H9 (cell line): ENCODE measurements at places on chromosomes 11 and 22. TPM values are rescaled to one million over a fixed set of nuclear protein-coding genes. Genes with fewer than 3 reads are reported as not detected.

GRCh38 chr11:23413057-23413456, 552.8 kb upstream of the CCDC179 start:
- no peak overlapping the region for H3K27ac ChIP-seq
- no peaks in the 10 kb centered on the region for H3K27me3 ChIP-seq
- H3K4me1 ChIP-seq: peaks cover 7% of the 10 kb centered on the region
- no peak overlapping the region for H3K4me3 ChIP-seq
- DNase-seq: no peak
- peaks cover 9% of the 10 kb centered on the region for H3K36me3 ChIP-seq

GRCh38 chr22:38890377-38890776, 18.4 kb upstream of the CBX6 start:
- no peak overlapping the region for H3K4me3 ChIP-seq
- no peaks in the 10 kb centered on the region for H3K4me1 ChIP-seq
- H3K27me3 ChIP-seq: no peaks in the 10 kb centered on the region
- no peak for DNase-seq
- no peak overlapping the region for H3K27ac ChIP-seq

DNA sequence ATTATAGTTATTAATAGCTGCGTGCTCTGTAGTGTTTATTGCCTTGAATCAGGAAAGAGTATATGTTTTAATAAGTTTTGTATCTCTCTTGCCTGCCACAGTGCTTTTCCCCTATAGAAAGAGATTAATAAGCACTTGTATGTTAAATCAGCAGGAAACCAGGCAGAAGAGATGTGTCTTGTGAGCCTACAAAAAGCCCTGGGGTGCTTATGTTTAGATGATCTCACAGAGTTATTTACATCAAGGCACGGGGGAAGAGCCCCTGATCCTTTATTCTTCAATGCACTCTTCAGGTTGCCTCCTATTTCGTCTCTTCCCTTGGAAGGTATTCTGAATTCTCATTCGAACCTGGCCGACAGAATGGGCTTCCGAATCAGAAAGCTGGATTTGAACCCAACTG, 183.0 kb downstream of the MAML2 start:
- no peak overlapping the region for H3K4me3 ChIP-seq
- H3K27me3 ChIP-seq: no peaks in the 10 kb centered on the region
- DNase-seq: no peak
- H3K4me1 ChIP-seq: peaks cover 5% of the 10 kb centered on the region; the same call in 1 of the 2 replicates
- H3K36me3 ChIP-seq: no peaks in the 10 kb centered on the region

DNA sequence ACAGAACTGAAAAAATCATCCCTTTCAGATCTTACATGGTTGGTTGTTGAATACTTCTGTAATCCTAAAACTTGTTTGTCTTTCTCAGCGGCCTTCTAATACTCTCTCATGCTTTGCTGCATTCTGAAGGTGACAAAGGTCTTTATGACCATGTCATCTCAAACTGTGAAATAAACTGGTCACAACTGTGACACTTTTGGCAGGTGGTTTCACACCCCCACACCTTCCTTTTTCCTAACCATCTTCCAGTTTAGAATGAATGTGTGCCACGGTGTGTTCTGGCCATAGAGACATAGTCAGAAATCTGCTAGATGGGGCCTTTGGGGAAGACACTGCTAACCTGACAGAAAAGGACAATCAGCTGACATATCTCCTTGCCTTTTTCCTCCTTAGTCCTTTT, 14.7 kb upstream of the RFPL3 start:
- no peak overlapping the region for H3K27ac ChIP-seq
- no peak overlapping the region for H3K4me3 ChIP-seq
- H3K36me3 ChIP-seq: no peaks in the 10 kb centered on the region

GRCh38 chr22:23130697-23131096, 11.1 kb downstream of the RSPH14 start:
- H3K36me3 ChIP-seq: no peaks in the 10 kb centered on the region
- H3K27ac ChIP-seq: no peak overlapping the region
- no peak overlapping the region for H3K4me3 ChIP-seq
- H3K27me3 ChIP-seq: no peaks in the 10 kb centered on the region; the same call in 1 of the 2 replicates
- no peak for DNase-seq

Gene CATSPERZ
- total RNA-seq: 0.92 and 1.3 TPM in 2 replicates

GRCh38 chr11:61863548-61864081, 27.7 kb downstream of the FADS3 start:
- no peaks in the 10 kb centered on the region for H3K27me3 ChIP-seq
- H3K4me3 ChIP-seq: no peak overlapping the region
- H3K4me1 ChIP-seq: no peaks in the 10 kb centered on the region
- H3K27ac ChIP-seq: no peak overlapping the region
- DNase-seq: no peak

Gene CRYBB2
- total RNA-seq: not detected in 2 replicates

DNA sequence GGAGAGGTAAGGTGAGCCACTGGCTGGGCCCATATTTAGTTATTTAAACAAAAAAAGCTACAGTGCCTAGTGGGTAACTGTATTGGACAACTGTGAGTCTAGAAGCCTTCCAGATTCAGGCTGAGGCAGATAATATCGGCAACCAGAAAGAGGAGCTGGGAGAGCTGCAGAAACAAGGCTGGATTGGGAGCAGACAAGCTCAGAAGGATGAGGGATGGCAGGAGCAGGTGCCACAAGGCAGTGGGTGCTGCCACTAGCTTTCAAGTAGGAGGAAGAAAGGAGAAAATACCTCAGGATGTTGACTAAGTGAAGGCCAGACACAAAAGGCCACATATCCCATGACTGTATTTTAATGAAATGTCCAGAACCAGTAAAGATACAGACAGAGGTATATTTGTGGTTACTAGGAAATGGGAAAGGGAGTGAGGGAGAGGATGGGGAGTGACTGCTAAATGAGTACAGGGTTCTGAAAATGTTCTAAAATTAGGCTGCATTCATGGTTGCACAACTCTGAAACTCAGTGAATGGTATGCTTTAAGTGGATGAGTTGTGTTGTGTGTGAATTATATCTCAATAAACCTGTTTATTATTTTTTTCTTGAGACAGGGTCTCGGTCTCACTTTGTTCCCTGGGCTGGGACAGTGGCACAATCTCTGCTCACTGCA, 11.8 kb upstream of the RAPSN start:
- DNase-seq: no peak
- H3K27me3 ChIP-seq: no peaks in the 10 kb centered on the region
- H3K36me3 ChIP-seq: peaks cover 18% of the 10 kb centered on the region

DNA sequence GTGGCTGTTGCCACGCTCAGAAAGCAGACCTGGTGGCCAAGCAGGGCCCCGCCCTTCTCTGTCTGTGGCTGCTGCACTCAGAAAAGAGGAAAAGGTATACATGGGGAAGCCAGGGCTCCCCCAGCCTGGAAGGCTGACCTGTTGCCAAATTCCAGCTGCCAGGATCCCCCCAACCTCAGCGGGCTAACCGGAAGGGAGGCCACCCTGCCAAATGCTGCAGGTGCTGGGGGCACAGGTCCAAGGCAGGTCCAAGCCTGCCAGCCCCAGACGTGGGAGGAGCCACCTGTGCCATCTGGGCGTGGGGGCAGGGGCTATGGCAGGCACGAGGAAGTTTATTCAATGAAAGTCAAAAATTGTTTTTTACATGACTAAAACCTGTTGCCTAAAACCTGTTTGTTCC, 2.6 kb downstream of the NPTXR start:
- no peak overlapping the region for H3K27ac ChIP-seq
- H3K36me3 ChIP-seq: no peaks in the 10 kb centered on the region
- peaks cover 21% of the 10 kb centered on the region; the same call in 1 of the 2 replicates for H3K27me3 ChIP-seq

DNA sequence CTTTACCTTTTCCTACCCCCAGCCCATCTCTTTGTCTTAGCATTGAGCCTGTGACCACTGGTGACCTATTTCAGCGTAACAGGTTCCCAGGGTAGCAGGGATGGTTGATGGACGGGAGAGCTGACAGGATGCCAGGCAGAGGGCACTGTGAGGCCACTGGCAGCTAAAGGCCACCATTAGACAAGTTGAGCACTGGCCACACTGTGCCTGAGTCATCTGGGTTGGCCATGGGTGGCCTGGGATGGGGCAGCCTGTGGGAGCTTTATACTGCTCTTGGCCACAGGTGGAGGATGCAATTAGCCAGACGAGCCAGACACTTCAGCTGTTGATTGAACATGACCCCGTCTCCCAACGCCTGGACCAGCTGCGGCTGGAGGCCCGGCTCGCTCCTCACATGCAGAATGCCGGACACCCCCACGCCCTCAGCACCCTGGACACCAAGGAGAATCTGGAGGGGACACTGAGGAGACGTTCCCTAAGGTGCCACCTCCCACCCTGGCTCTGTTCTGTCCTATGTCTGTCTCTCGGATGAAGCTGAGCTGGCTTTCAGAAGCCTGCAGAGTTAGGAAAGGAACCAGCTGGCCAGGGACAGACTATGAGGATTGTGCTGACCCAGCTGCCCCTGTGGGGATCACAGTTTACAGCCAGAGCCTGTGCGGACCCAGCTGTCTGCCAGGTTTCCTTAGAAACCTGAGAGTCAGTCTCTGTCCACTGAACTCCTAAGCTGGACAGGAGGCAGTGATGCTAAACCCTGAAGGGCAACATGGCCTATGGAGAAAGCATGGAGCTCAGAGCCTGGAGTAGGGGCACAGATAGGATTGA, 29.8 kb downstream of the PIK3IP1 start:
- H3K36me3 ChIP-seq: peaks cover 74% of the 10 kb centered on the region
- no peak overlapping the region for H3K27ac ChIP-seq
- H3K4me3 ChIP-seq: no peak overlapping the region
- H3K4me1 ChIP-seq: no peaks in the 10 kb centered on the region

- peaks cover 20% of the 10 kb centered on the region; the same call in 1 of the 2 replicates for H3K27me3 ChIP-seq
- no peak overlapping the region for H3K27ac ChIP-seq
- H3K4me3 ChIP-seq: peak overlapping the region; percentile 56
- peak; percentile 45 for DNase-seq
- H3K36me3 ChIP-seq: no peaks in the 10 kb centered on the region
Measured at GRCh38 chr11:46390331-46391171, 1.0 kb downstream of the CHRM4 start.

DNA sequence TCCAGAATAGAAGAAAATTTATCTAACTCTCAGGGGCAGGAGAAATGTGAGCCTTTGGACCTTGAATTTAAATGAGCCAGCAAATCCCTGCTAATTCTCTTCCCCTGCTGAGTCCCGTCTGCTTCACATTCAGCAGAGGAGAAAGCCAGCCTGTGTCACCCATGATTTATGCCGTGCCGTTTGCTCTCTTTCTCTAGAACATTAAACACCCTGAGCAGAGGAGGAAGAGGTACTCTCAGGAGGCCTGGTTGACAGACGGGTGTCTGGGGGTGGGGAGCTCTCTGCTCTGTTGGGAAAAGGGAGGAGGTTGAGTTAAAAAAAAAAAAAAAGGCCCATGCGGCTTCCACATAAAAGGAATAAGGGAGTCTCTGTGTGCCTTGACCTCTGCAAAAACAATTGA, 11.3 kb upstream of the MTMR3 start:
- no peaks in the 10 kb centered on the region for H3K36me3 ChIP-seq
- H3K27ac ChIP-seq: no peak overlapping the region
- no peaks in the 10 kb centered on the region for H3K4me1 ChIP-seq
- H3K4me3 ChIP-seq: no peak overlapping the region

- H3K27me3 ChIP-seq: no peaks in the 10 kb centered on the region
- H3K27ac ChIP-seq: no peak overlapping the region
- no peaks in the 10 kb centered on the region for H3K36me3 ChIP-seq
- DNase-seq: no peak
Measured at GRCh38 chr11:78821371-78822306, 247.0 kb upstream of the NARS2 start.

- H3K4me3 ChIP-seq: no peak overlapping the region
- H3K27me3 ChIP-seq: no peaks in the 10 kb centered on the region; the same call in 1 of the 2 replicates
- no peak for DNase-seq
- no peak overlapping the region for H3K27ac ChIP-seq
Measured at GRCh38 chr22:49727191-49727880, 100.3 kb downstream of the BRD1 start.

Gene MAJIN
- not detected in 2 replicates for total RNA-seq

Gene OR52I2
- not detected in 2 replicates for total RNA-seq

Gene PMM1
- 18.4 and 19.8 TPM in 2 replicates for total RNA-seq

Gene CARD18
- not detected in 2 replicates for total RNA-seq

GRCh38 chr22:44325718-44326490, 13.2 kb upstream of the SHISAL1 start:
- no peaks in the 10 kb centered on the region for H3K36me3 ChIP-seq
- H3K4me1 ChIP-seq: no peaks in the 10 kb centered on the region; the same call in 1 of the 2 replicates
- no peak for DNase-seq
- H3K4me3 ChIP-seq: peak overlapping the region; percentile 56
- peaks cover 9% of the 10 kb centered on the region; the same call in 1 of the 2 replicates for H3K27me3 ChIP-seq

GRCh38 chr11:77710358-77710757, 72.8 kb upstream of the CLNS1A start:
- H3K27ac ChIP-seq: no peak overlapping the region
- peaks cover 10% of the 10 kb centered on the region for H3K36me3 ChIP-seq
- no peaks in the 10 kb centered on the region for H3K27me3 ChIP-seq
- H3K4me3 ChIP-seq: no peak overlapping the region
- H3K4me1 ChIP-seq: no peaks in the 10 kb centered on the region

- DNase-seq: peak; percentile 68
- no peaks in the 10 kb centered on the region; the same call in 1 of the 2 replicates for H3K4me1 ChIP-seq
- no peak overlapping the region for H3K27ac ChIP-seq
- H3K4me3 ChIP-seq: no peak overlapping the region
- H3K36me3 ChIP-seq: no peaks in the 10 kb centered on the region
Measured at GRCh38 chr22:45090497-45090910, 73.2 kb upstream of the NUP50 start.

DNA sequence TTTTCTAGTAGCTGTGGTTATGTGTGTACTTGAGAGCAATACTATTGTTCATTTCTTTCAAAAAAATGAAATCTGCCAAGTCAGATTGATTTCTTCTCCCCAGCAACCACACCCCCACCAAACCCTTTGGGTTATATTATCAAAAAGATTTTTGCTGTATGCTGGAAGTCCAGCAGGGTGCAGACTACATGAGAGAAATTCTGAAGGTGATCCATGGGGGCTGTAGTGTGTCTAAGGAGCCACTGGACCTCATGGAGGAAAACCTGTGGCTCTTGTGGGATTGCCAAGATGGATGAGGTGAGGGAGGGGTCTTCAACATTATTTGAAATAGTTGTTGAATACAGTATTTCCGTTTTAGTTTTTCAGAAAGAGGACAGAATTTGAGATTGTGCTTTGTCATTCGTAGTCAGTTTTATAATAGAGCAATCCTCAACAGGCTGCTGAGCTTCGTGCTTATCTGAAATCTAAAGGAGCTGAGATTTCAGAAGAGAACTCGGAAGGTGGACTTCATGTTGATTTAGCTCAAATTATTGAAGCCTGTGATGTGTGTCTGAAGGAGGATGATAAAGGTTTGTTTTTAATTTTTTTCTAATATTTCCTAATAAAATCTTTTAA, 3.1 kb downstream of the EIF3M start:
- H3K4me3 ChIP-seq: 0 out of 2 replicates have a peak overlapping the region, but pooled peaks have one; percentile 0
- no peak for DNase-seq
- H3K27me3 ChIP-seq: no peaks in the 10 kb centered on the region

DNA sequence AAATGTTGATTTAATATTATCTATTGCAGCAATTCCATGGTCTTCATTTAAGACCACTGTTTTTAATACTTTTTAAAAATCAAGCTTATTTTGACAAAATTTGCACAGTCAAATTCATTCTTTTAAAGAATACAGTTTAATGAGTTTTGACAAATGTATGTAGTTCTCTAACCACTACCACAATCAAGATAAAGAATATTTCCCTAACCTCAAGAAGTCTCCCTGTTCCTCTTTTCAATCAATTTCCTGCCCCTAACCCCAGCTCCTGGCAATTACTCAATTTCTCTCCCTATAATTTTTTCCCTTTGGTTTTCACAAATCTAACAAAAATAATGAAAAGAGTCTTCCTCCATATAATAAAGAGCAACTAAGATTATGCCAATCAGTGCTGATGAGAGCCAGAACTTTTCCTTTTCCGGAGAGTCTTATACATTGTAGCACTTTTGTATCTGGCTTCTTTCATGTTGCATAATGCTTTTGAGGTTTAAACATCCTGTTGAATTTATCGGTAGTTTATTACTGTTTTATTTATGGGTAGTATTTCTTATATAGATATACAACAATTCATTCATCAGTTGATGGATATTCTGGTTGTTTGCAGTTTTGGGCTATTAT, 231.7 kb downstream of the AASDHPPT start:
- H3K36me3 ChIP-seq: 0 out of 3 replicates have a peak, but pooled peaks cover 2% of the 10 kb centered on the region
- DNase-seq: no peak
- no peak overlapping the region for H3K4me3 ChIP-seq
- H3K27ac ChIP-seq: no peak overlapping the region
- H3K27me3 ChIP-seq: no peaks in the 10 kb centered on the region
